ENCODE measurements at places on chromosomes 7 and 10.

GRCh38 chr10:22825841-22826240 is 102.0 kb upstream of the ARMC3 start:
- no peak for DNase-seq

DNA sequence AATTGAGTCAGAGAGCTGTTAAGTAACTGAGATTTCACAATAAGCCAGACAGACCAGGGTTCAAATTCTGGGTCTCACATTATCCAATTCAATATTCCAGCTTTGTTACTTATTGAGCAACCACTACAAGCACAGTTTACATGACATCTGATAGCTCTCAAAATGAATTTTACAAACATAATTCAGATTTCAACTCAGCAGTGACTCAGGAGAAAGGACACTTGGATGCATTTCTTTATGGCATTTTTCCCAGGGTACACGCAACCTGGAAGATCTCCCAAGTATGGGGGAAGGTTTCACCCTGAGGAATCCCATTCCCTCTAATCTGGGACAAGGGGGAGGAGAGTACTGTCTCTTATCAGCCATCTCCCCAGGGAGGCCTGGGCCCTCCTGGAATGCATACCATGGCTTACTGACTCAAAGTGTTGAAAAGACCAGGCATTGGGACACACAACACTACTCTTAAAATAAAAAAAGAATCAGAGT is 102.4 kb downstream of the CFTR start:
- no peak for DNase-seq

DNA sequence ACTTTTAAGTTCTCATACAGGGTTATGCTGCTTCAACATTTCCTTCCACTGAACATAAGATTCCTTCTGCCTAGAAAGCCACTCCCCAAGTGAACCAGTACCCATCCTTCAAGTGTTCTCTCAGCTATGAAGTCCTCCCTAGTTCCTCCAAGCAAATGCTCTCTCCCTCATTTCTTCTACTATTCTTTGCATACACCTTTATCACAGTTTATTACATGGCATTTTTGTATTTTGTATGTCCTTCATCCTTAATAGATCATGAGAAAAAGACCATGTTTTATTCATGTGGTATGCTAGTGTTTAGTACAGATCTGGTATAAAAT is 1.9 kb downstream of the SYPL1 start:
- peak; percentile 4 for DNase-seq

DNA sequence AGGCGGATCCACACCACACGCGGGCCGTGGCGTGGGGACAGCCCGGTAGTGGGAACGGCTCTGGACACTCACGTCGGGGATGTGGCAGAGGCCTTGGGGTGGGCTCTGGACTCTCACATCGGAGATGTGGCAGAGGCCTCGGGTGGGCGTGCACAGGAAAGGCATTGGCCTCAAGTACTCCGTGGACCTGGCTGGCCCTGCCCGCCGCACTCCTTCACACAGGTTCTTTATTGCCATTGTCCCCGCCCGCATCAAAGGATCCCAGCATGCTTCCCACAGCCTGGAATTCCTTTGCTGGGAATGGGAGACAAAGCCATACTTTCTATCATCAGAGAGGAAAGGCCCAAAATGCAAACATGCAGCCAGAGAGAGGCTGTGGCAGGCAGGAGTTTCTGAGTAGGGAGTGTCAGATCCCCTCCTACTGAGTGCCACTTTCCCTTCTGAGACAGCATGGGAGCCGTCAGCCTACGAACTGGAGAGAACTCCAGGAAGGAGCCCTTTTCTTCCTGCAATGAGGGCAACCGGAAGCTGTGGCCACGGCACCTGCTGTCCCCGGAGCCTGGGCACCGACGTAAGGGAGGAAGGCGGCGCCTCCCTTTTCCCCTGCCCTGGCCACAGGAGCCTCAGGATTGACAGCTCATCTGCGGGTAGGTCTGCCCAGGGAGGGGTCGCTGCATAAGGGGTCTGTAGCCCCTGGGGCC is 51.5 kb downstream of the RBM17 start:
- DNase-seq, result no peak

GRCh38 chr7:36964297-36964696 is 240.0 kb upstream of the AOAH start:
- DNase-seq, result no peak

- no peak for DNase-seq
Observed at GRCh38 chr10:1328981-1329614, 272.9 kb downstream of the WDR37 start.

DNA sequence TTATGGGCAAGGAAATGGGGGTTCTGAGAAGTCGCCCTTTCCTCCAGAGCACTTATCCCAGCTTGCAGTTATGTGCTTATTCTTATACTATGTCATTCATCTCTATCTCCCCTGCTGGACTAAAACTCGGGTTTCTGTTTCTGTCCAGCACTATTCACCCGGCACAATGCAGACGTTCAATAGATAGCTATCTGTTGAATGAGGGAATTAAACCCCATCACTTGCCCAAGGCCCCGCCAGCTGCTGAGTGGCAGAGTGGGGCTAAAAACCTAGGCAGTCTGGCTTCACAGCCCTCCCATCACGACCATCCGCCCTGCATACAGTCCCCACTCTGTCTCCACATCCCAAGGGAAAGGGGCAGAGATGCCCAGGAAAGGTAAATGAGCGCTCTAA is 5.4 kb downstream of the SLIT1 start:
- DNase-seq, result no peak

GRCh38 chr7:155357573-155358041 is 59.9 kb downstream of the INSIG1 start:
- DNase-seq, result no peak

- no peak for DNase-seq
Observed at GRCh38 chr10:71675295-71675970, 44.1 kb downstream of the C10orf105 start.

DNA sequence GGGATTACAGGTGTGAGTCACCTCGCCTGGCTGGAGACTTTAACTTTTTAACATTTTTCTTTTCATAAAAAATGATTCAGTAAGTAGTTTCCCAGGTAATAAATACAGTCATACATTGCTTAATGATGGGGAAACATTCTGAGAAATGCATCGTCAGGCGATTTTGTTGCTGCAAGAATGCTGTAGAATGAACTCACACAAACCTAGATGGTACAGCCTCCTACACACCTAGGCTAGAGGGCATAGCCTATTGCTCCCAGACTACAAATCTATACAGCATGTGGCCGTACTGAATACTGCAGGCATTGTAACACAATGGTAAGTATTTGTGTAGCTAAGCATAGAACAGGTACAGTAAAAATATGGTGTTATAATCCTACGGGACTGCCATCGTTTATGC is 108.5 kb upstream of the SFMBT2 start:
- no peak for DNase-seq

GRCh38 chr10:93039721-93040120 is 20.9 kb upstream of the CYP26C1 start:
- no peak for DNase-seq

DNA sequence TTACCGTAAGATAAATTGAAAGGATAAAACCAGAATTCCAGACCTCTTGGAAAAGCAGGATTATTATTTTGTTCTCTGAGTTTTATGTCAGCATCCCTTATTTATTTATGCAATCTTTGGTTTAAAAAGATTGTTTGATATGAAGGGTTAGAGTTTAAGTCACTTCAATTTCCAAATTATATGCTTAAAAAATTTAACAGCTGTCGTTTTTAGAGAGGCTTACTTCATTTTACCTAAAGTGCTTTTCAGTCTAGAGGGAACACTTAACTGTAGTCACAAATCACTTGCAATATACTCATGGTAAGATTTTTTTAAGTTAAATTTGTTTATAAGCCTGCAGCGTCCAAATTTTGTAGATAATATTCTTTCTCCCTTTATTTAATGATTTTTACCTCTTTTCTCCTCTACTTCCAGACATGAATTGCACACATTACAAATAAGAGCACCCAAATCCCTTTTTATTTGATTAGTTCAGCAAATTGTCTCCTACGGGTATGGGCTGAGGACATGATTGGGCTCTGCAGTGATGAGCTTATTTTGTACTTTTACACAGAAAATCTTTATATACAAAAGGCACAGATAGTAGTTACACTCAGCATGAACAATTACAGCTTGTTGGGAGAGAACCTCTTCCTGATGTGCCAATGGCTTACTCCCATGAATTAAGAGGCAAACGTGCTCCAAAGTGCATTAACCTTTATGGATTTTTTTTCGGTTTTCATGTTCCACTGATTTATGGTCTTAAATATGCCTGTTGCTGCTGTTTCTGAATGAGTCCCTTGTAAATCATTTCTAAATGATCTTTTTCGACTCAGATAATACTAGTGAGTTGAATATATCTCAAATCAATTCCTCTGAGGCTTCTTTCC is 319.3 kb upstream of the LRGUK start:
- peak; percentile 82 for DNase-seq

DNA sequence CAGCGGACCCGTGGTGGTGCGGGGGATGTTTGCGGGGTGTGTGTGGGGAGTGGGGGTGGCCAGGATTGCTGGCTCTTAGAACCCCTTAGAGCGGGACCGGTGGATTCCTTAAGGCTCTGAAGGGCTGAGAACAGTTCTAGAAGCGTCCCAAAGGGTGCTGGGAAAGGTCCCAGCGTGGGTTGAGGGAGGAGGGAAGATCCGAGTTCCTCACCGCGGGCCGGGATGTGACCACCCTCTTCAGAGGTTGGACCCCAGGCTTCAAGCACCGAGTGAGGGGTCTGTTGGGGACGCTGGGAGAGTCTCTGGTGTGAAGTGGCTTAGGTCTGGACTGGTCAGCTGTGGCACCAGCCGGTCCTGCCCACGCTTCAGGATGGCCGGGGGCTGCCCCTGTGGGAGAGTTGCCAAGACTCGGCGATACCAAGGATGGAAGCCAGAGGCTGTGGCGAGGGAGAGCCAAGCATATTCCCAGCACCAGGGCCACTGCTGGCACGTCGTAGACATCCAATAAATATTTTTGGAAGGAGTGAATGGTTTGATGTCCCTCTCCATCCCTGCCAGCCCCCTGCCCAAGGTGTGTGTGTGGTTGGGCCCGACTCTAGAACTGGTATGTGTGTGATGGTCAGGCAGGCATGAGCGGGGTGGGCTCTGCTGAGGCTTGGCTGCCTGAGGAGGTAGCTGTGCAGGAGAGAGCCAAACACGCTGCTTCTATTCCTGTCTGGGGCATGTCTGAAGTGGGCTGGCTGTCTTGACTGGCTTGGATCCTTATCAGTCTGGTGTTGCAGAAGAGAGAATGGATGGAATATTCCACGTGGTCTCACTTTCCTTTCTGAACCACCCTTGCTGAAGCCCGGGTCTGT is 19.2 kb downstream of the ZNF775 start:
- no peak for DNase-seq

- DNase-seq, result no peak
Observed at GRCh38 chr7:41446606-41447449, 256.1 kb downstream of the INHBA start.

GRCh38 chr7:50648570-50649169 is 83.5 kb upstream of the DDC start:
- DNase-seq, result no peak

DNA sequence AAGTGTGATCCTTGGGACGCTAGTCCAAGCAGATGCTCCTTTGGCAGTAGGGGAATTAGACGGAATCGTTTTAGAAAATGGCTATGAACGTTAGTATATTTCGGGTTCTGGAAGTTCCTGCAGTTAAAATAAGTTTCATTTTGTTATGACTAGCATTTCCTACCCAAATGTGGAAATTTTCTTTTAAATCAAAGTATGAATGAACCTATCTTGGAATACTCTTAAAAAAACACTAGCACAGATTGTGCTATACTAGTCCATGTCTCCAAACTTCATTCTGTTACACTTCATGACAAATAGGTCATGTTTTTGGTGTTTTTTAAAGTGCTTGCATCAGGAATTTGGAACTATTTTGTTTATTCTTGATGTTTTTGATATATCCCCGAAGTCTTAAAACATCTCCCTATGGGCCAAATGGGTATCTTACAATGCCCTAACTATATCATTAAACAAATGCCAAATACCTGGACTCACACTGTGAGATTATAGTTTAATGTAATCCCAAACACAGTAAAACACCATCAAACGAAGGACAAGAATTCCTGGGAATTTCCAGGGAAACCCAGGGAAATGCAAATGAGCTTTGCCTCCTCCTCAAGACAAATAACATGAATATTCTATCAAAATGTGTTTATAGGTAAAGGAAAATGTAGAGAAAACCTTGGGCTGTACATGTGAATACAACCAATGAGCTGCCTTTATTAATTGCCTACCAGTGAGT is 75.9 kb upstream of the PTPRZ1 start:
- no peak for DNase-seq

DNA sequence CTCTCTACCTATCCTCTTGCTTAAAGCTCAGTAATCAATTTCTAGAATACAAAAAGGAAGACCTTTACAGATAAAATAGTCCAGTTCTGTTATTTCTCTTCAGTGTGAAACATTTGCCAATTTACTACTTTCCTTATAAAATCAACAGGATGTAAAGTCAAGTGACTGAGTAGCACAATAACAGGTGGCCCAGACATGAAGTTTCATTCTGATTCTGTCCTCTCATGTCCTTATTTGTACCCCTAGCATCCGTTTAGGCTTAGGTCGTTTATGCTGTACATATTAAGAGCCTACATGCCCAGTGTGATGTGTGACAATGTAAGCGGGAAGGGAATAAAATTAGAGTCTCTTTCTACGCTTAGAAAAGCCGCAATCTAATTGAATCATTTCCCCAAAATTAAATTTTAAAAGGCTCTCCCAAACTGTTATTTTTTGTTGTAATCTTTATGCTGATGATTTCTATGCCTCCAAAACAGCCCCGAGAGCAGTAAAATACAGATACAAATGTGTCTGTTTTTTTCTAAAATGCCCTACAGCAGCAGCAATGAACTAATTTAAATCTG is 29.1 kb downstream of the EPC1 start:
- no peak for DNase-seq

All from DMS79 (cell line).